GM18507 (cell line): ENCODE measurements at places on chromosomes 12 and 14.

DNA sequence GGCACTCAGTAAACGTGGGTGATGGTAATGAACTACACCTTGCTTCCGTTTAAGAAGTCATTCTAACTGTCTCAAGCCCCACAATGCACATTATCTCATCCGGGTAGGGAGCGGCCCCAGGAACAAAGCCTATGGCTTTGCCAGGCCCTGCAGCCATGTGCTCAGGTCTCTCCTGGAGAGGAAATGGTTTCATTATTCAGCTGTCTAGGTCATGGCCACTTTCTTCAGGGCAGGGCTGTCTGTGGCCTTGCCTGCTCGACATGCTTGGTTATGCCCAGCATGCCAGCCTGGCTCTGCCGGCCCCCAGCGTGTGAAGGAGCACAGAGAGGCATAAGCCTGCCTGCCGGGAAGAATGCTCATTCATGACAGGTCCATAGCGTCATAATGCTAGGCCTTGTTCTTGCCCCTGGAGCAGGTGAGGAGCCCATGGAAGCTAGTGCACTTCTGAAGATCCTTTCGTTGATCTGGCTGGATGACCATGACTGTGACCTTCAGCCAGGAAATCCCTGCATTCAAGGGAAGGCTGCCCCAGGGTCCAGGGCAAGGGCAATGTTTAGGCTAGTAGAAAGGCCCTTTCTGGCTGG lies 26.3 kb upstream of the FOS start:
- no peak for DNase-seq

DNA sequence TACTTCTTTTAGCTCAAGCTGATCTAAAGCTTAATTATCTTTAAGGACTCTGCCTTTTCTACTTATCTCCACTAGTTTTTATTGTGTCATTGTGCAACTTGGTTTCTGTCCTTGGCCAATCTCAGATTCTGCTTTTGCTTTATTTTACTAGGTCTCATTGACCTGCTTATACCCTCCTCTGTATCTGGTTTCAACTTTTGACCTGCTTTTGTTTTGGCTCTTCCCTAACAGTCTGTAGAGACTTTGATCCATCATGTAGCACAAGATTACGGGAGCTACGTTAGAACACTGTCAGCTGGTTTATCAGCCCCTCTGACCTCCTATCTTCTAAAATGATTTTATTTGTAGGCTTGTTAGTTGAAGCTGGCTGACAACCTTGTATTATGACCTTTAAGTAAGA lies 43.6 kb downstream of the ZCRB1 start:
- no peak for DNase-seq

DNA sequence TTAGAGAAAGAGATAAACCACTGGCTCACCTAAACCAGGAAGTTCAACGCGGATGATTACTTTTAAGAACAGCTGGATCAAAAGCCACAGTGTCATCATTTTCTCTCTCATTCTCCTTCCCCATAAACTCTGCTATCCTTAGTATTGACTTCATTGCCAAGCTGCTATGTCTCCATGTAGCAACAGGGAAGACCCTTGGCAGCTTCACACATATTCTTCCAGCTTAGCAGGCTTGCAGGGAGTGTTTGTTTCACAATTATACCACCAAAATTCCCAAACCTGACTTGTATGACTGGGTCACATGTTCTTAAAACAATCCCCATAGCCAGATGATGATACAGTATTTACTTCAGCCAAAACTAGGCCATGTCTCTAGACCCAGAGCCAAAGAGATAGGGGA lies 235.5 kb downstream of the PAWR start:
- DNase-seq, result no peak

GRCh38 chr14:103543721-103544387 lies 14.9 kb downstream of the TRMT61A start:
- no peak for DNase-seq

- no peak for DNase-seq
These were observed 121.1 kb downstream of the PLXNC1 start for GRCh38 chr12:94269316-94269999.

DNA sequence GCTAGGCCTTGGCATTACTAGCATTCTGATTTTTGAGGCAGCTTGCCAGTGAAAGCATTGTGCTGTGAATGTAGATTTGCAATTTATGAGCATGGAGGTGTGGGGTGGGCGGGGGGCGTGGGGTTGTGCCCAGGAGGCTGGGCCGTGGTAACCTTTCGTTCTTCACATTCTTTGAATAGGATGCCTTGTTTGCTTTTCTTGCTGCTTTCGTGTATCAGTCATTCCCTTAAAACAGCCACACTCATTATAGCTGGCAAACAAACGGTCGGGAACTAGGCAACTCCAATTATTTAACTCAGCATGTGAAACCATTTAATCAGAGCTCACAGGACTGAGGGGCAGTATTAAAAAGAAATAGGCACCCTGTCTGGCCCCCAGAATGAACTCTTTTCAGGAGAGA lies 115.9 kb upstream of the PELI2 start:
- DNase-seq, result no peak

DNA sequence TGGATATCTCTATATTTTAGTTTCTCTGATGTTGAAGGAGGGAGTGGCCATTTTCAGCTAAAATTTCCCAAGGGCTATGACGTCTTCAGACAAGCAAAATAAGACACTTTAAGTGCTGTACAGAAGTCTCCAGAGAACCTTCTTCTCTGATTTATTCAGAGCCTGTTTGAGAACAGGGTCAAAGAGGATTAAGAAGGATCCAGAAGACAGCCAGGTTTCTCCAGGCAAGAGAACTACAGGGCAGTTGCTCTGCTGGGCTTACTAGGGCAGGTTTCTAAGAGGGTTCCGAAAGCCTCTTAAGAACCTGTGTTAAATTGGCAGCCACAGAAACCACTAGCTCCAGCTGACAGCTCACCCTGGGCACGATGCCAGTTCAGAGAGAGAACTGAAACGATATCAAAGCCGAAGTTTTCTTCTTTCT lies 1.2 kb downstream of the MGP start:
- DNase-seq, result peak; percentile 8

- no peak for DNase-seq
These were observed 31.5 kb upstream of the CRADD start for GRCh38 chr12:93645702-93646101.

DNA sequence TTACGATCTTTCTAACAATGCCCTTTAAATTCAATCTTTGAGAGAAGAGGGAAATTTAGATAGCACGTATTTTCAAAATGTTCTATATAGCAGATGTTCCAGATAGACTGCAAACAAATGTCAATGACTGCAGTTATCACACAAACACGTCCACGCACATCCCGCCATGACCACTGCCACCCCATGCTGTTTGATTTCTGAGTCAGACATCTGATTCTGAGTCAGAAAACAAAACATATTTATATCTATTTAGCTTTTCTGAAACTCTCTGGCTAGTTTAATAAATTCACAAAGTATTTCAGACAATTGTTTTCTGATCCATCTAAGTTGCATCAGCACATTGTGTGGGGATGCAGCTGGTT lies 105.9 kb upstream of the BCAT1 start:
- no peak for DNase-seq

DNA sequence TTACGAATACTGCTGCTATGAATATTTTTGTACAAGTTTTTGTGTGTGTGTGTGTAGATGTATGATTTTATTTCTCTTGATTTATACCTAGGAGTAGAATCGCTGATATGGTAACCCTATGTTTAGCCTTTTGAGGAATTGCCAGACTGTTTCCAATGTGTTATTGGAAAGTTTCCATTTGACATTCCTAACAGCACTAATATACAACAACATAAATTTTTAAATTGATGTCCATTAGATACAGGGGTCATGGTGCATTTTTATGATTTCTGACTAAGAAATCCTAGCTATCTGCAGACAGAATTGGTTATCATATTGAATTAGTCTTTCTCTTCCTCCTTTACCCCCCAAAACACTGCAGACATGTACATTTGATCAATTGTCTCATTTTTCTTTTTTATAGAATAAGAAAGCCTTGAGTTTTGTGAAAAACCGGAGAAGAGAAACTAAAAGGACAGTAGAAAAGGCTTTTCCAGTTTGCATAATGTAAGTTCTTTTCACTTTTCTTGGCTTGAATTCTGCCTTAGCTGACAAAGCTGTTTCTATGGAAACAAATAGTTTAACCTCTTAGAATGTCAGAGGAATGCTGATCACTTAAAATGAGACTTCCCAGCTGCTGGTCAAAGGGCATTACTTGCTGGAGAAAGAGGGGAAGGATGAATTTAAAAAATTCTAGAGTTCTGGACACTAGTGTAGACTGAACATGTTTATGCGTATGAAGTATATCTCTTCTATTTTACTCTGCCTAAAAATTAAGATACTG lies 28.2 kb downstream of the PALS1 start:
- DNase-seq, result no peak

DNA sequence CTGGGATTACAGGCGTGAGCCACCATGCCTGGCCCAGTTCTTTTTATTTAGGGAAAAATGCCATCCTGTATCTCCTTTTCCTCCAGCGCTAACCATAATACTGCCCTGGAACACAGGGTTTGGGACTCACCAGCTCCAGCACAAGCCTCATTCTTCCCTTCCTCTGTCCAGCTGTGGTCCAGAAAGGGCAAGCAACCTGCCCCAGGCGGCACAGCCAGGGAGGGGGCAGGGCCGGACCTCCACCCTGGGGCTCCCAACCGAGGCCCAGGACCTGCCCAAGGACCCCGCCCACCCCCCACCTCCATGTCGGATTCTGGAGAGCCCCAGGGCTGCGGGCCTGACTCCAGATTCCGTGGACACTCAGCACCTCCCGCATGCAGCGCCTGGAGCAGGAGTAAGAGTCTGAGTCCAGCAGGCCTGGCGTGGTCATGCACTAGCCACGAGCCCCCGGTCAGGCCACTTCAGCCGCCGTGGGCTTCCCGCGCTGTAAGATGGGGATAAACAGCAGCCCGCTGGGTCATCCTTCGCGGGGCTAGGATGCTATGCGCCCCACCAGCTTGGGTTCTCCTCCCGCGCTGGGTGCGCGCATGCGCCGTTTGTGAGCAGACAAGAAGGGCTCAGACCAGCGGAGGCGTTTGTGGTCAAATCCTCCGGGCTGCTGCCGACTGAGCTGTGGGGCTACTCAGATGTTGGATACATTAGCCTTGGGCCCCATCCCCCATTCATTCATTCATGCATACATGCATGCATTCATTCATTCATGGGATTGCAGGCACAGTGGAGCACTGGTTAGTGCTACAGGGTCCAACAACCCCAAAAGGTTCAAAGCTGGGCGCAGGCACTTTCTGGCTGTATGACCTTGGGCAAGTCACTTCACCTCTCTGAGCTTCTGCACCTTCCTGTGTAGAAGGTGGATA lies 16.3 kb downstream of the TMEM119 start:
- DNase-seq, result no peak

- DNase-seq, result peak; percentile 33
These were observed 544 bp downstream of the ABCD4 start for GRCh38 chr14:74302152-74302628.

- no peak for DNase-seq
These were observed 40.0 kb downstream of the KIF21A start for GRCh38 chr12:39402922-39403321.

DNA sequence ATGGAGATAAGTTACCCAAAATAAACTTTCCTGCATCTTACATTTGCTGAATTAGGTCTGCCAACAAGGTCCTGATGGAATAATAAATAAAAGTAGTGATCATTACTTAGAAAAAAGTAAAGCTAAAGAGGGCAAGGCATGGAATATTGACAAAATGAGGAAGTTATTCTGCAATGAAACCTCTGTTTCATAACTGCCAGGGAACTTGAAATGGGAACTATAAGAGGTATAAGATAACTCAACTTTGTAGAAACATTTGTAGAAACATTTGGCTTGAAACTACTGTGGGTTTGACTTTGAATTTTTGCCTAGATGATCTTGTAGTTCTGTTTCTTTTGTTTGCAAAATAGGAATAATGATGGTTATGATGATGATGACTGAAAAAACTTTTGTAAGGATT lies 18.7 kb upstream of the YBX3 start:
- no peak for DNase-seq

GRCh38 chr14:90905531-90905930 lies 89.3 kb upstream of the TTC7B start:
- peak; percentile 17 for DNase-seq

GRCh38 chr12:76310110-76310509 lies 38.1 kb downstream of the BBS10 start:
- DNase-seq, result no peak

- DNase-seq, result no peak
These were observed 393 bp downstream of the SYT1 start for GRCh38 chr12:78864870-78865463.

DNA sequence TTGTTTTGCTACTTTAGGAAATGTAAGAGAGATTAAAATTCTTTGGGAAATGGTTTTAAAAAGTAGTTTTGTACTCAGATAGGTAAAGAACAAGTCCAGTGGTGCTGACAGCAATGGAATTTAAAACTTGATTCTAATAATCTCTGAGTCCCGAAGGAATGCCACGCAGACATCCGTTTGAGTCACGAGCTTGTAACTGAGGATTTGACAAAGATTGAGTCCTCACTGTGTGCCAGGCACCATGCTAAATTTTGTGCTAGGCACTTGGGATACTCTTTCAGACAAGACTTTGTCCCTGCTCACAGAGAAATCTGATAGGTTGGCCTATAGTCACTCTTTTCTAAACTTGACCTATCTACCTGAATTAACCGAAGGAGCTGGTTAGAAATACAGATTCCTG lies 12.7 kb downstream of the FLRT2 start:
- DNase-seq, result no peak

DNA sequence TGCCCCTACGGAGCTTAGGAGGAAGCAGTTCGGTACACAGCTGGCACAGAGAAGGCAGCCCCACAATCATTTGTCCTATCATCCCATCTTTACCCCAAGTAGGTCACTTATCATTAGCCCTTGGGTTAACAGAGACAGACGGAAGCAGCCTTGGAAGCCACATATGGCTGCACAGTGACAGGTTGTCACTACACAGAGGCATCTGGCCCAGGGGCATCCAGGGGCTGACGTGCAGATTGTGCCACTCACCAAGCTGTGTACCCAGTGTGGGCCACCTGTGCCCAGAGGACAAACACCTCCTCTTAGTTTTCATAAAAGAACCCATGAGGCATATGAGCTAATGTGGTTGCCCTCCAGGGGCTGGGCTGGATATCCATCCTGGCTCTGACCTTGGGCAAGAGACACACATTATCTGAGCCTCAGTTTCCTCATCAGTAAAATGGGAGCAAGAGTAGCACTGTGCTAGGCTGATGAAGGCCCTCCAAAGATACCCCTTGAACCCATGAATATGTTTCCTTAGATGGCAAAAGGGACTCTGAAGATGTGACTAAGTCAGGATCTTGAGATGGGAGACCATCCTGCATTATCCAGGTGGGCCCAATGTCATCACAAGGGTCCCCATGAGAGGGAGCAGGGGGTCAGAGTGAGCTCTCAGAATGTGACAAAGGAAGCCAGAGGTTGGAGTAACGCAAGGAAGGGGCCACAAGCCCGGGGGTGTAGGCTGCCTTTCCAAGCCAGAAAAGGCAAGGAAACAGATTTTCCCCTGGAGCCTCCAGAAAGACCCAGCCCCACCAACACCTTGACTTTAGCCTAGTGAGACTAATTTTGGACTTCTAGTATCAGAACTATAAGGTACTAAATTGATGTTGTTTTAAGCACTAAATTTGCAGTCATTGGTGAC lies 64.6 kb downstream of the C14orf132 start:
- DNase-seq, result no peak

- no peak for DNase-seq
These were observed 123.0 kb downstream of the RPS29 start for GRCh38 chr14:49463146-49463545.
